Vagina (tissue), 2 donors: ENCODE measurements at places on chromosomes 6 and 20. TPM values are rescaled to one million over a fixed set of nuclear protein-coding genes. Genes with fewer than 3 reads are reported as not detected.
A peak's percentile ranks its signal among the peaks of the same experiment; 100 is the strongest.

- no peaks in the 10 kb centered on the region for H3K36me3 ChIP-seq
- H3K4me3 ChIP-seq = no peak overlapping the region
- no peaks in the 10 kb centered on the region for H3K27me3 ChIP-seq
- no peak for DNase-seq
- H3K27ac ChIP-seq = no peak overlapping the region
- H3K4me1 ChIP-seq = no peaks in the 10 kb centered on the region
Measured at GRCh38 chr20:23445596-23446217, 6.2 kb downstream of the CSTL1 start.

- H3K27ac ChIP-seq = no peak overlapping the region
- DNase-seq = no peak
- no peaks in the 10 kb centered on the region for H3K36me3 ChIP-seq
- H3K27me3 ChIP-seq = no peaks in the 10 kb centered on the region
Measured at GRCh38 chr6:118939683-118940082, 4.7 kb upstream of the MCM9 start.

DNA sequence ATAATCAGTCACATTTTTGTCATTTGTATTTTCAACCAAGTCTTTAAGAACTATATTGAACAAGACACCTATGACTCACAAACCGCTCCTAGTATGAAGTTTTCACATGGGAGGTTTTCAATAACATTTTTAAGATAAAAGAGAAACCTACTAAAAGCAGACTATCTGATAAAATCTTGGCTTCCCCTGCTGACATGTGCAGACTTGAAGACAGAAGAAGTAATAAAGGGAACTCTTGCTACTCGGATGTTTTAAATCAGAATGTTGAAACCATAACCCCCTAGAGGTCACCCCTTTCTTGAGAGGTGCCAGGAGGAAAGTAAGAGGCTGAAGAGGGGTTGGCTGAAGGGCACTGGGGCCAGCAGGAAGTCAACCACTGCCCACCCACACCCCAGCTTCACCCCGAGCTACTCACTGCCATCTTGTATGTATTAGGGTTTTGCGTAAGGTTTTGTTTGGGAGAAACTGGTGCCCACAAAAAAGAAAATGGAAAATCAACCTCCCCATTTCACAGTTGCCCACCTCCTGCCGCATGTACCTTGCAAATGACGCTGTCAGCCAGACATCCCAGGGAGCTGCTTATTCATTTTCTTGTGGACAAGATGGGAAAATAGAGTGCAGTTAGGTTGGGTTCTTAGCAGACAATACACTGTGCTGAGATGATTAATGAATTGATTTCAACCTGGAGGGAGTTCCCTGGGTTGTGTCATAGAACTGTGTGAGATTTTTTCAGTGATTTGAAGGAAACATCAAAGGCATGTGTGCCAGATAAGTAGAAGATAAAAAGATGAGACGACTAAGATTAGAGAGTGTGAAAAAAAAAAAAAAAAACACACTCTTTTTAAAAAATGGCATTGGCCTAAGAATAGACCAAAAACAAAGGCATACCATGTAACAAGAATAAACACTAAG, 83.2 kb upstream of the TAB2 start:
- H3K4me1 ChIP-seq = peaks cover 29% of the 10 kb centered on the region
- no peak overlapping the region for H3K4me3 ChIP-seq
- no peaks in the 10 kb centered on the region for H3K27me3 ChIP-seq
- H3K27ac ChIP-seq = no peak overlapping the region
- H3K36me3 ChIP-seq = no peaks in the 10 kb centered on the region

- no peaks in the 10 kb centered on the region for H3K36me3 ChIP-seq
- H3K27me3 ChIP-seq = no peaks in the 10 kb centered on the region
- no peaks in the 10 kb centered on the region for H3K4me1 ChIP-seq
- H3K4me3 ChIP-seq = no peak overlapping the region
- H3K27ac ChIP-seq = no peak overlapping the region
Measured at GRCh38 chr6:34566830-34567546, 10.9 kb upstream of the SPDEF start.

- DNase-seq = no peak
- no peaks in the 10 kb centered on the region for H3K27me3 ChIP-seq
- no peak overlapping the region for H3K4me3 ChIP-seq
- no peaks in the 10 kb centered on the region for H3K4me1 ChIP-seq
- H3K27ac ChIP-seq = no peak overlapping the region
- no peaks in the 10 kb centered on the region for H3K36me3 ChIP-seq
Measured at GRCh38 chr6:144969602-144970272, 684.6 kb downstream of the UTRN start.

DNA sequence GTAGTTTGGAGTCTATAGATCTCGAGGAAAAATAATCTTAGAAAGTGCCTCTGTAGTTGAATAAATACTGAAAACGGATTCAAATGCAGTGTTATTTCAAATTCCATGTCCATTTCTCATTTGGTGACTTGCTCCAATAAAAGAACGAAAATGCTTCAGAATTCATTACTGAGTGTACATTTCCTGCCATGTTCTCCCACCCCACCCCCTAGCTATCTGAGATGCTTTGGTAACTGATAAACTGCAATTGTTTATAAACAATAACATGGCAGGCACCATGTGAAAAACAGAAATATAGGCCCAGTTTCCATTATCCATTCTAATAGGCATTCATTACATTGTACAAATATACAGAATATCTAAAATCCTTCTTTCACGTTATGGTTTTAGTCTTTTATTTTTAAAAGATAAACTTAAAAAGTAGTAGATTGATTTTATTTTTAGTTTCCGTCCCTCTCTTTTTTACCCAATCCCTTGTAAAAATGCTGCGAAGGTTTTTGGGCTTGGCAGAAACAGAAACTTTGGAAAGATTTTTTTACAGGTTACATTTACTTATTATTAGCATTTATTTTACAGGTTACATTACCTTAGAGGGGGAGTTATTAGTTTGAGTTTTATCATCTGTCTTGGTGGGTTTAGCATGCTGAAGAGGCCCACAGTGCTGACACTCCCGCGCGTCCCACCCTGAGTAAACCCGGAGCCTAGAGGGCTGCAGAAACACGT, 1.5 kb downstream of the FAM162B start:
- peak overlapping the region; percentile 64 for H3K4me3 ChIP-seq
- peak overlapping the region; percentile 86 for H3K27ac ChIP-seq
- H3K27me3 ChIP-seq = peaks cover 6% of the 10 kb centered on the region
- H3K4me1 ChIP-seq = peaks cover 16% of the 10 kb centered on the region
- no peaks in the 10 kb centered on the region for H3K36me3 ChIP-seq

DNA sequence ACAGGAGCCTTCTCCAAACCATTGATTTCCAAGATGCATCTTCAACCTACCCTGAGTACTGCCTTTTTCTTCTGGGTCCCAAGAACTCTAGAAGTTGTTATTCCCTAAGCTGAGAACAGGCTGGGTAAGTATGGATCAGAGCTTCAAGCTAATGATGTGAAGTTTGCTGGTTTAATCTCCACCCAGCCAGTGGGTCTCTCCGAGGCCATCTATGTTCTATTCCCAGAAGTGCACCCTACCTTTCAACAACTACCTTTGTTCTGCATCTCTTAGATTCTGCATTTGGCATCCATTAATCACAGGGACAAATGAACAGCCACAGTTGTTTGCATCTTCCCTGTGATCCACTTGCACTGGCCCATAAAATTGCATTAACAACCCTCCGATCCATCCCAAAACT, 246.2 kb downstream of the HIVEP2 start:
- H3K36me3 ChIP-seq = no peaks in the 10 kb centered on the region
- no peak overlapping the region for H3K4me3 ChIP-seq
- no peaks in the 10 kb centered on the region for H3K27me3 ChIP-seq

GRCh38 chr6:894274-894673, 201.3 kb upstream of the EXOC2 start:
- no peaks in the 10 kb centered on the region for H3K36me3 ChIP-seq
- DNase-seq = no peak
- no peak overlapping the region for H3K27ac ChIP-seq
- H3K27me3 ChIP-seq = no peaks in the 10 kb centered on the region

DNA sequence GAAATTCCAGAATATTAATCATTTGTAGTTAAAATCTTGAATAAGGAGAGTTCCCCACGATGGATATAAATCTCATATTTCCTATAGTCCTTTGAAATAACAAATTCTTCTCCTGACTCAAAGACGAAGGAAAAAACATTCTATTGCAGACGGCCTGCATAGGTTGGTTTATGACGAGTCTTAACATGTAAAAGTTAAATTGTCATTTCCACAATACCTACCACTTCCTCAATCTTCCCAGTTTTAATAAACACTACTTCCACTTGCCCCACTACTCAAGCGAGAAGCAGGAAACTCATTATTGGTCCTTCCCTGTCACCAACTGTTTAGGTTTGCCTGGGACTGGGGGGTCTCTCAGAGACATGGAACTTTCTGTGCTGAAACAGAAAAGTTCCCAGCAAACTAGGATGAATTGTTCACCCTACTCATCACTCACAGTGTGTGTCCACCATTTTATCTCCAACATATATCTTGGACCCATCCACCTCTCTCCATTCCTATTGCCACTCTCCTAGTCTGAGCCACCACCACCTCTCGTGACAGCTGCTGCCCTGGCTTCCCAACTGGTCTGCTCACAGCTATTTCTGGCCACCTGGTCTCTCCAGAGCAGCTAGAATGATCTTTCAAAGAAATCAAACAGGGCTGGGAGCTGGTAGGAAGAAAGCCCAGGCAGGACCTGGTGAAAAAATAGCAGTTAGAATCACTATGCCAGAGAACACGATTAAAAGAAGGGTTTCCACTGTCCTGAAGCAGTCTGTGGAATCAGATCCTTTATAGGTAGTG, 15.1 kb upstream of the ZSCAN9 start:
- H3K27me3 ChIP-seq = no peaks in the 10 kb centered on the region
- no peaks in the 10 kb centered on the region for H3K36me3 ChIP-seq
- no peak overlapping the region for H3K27ac ChIP-seq
- no peak overlapping the region for H3K4me3 ChIP-seq
- H3K4me1 ChIP-seq = peaks cover 15% of the 10 kb centered on the region

DNA sequence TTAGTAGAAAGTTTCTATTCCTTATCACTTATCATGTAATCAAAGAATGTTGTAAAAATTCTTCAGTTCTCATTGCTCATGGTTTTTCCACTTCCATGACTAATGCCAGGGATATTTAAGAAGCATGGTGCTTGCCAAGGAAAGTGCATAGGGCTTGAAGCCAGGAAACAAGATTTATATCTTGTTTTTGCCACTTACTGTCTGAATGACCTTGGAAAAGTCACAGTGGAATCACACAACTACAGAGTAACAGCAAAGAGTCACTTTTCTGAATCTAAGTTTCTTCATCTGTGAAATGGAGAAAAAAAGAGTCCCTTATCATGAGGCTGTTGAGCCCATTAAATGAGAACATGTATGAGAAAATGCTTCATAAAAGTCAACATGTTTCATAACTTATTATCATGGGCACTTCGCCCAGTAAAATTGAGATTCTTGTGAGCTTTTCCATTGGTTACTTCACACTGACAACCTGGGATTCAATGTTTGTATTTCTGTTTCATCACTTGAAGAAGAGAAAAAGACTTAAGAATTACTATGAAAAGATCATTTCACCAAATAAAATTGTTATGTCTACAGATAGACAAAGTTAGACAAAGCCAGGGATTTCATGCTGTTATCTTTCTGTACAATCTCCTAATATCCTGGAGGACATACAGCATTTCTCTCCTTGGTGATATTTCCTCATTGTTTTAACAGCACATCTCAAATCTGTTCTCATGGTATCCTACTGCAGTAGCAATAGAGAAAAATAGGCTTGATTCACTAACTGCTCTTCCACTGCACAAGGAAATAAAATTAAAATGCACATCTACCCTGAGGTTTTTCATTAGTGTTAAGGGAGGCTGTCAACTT, 7.6 kb upstream of the BMP5 start:
- peaks cover 13% of the 10 kb centered on the region for H3K4me1 ChIP-seq
- H3K27me3 ChIP-seq = no peaks in the 10 kb centered on the region
- H3K27ac ChIP-seq = no peak overlapping the region
- H3K36me3 ChIP-seq = no peaks in the 10 kb centered on the region
- H3K4me3 ChIP-seq = no peak overlapping the region

DNA sequence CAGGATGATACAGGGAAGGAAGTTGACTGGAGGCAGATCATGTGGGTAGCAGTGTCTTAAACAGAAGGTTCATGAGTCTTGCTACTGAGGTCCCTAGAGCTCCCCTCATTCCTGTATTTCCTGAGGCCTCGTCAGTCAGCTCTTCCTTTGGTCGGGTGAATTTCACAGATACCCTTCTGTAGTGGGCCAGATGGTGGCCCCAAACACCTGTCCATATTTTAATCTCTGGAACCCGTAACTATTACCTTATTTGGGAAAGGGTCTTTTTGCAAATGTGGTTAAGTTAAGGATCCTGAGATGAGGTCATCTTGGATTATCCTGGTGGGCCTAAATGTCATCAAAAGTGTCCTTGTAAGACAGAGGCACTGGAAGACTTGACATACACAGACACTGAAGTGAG, 9.6 kb downstream of the KCNS1 start:
- peaks cover 11% of the 10 kb centered on the region for H3K4me1 ChIP-seq
- H3K27me3 ChIP-seq = no peaks in the 10 kb centered on the region
- no peak overlapping the region for H3K4me3 ChIP-seq

- H3K4me3 ChIP-seq = no peak overlapping the region
- H3K27me3 ChIP-seq = no peaks in the 10 kb centered on the region
- no peaks in the 10 kb centered on the region for H3K36me3 ChIP-seq
- no peak overlapping the region for H3K27ac ChIP-seq
- no peak for DNase-seq
Measured at GRCh38 chr20:53346335-53346648, 247.3 kb downstream of the ZNF217 start.

DNA sequence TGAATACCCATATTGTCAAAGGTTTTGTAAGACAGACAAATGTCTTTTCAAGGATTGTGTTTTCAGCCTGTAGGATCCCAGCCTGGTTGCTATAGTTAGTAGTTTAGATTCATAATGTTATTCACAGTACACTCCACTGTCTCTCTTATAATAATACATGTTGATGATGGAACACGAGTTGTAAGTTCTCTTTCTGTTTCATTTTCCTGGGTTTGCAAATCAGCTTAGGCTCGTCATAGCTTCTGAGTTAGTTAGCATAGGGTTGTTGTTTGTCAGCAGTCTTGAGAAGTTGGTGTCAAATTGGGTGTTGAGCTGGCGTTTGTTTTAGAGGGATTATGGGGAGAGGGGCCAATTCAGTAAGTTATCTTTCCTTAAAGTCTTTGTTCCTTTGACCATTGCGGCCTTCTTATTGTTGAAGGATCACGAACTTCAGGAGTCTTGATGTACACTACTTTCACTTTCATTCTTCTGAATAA, 45.8 kb downstream of the QKI start:
- no peaks in the 10 kb centered on the region for H3K36me3 ChIP-seq
- H3K4me1 ChIP-seq = peaks cover 54% of the 10 kb centered on the region
- no peak overlapping the region for H3K4me3 ChIP-seq
- H3K27me3 ChIP-seq = no peaks in the 10 kb centered on the region
- no peak for DNase-seq
- peak overlapping the region; percentile 8 for H3K27ac ChIP-seq

- no peak overlapping the region for H3K27ac ChIP-seq
- DNase-seq = no peak
- H3K36me3 ChIP-seq = peaks cover 8% of the 10 kb centered on the region
- peaks cover 39% of the 10 kb centered on the region for H3K4me1 ChIP-seq
- H3K4me3 ChIP-seq = no peak overlapping the region
Measured at GRCh38 chr6:170278743-170279094, 12.2 kb downstream of the DLL1 start.

Gene ECT2L
- not detected for total RNA-seq

Gene IP6K3
- 1.5 TPM for total RNA-seq

Gene MATN4
- not detected for total RNA-seq

Gene AAR2
- total RNA-seq = 23.8 TPM

Gene HSP90AB1
- total RNA-seq = 463 TPM

Gene TPBG
- 23.8 TPM for total RNA-seq

Gene WFDC10B
- total RNA-seq = not detected

Gene ZCCHC3
- total RNA-seq = 13.8 TPM

Gene LPA
- 0.49 TPM for total RNA-seq

Gene EPHA7
- total RNA-seq = 2.7 TPM

Gene C20orf204
- 0.98 TPM for total RNA-seq

Gene RIPOR3
- 38.1 TPM for total RNA-seq
